NCI-H2029 (cell line): ENCODE measurements at places on chromosomes 6 and 20.

DNA sequence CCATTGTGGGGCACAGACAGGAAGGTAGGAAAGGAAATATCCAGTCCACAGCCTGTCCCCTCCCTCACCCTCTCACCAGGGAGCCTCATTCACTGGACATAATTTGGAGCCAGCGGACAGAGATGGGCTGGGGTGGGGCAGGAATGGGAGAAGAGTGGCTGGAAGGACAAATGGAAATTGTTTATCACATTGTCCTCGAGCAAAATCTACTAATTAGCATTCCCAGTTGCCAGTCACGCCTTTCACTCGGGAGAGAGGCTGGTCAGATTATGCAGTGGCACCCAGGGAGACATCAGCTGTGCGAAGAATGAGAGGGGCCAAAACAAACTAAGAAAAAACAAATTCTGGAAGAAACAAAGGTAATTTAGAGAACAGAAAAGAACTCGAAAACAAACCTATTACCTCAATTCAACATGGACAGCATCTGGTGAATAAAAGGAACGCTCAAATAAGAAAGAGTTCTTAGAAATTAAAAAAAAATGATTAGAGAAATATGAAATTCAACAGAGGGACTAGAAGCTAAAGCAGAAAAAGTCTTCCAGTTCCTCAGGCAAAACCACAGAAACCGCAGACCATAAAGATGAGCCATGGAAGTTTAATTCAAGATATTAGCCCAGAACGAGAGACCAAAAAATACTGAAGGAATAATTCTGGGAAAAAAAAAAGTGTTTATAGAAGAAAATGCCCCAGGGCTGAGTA, 108.5 kb upstream of the RALGAPA2 start:
- no peak for DNase-seq

DNA sequence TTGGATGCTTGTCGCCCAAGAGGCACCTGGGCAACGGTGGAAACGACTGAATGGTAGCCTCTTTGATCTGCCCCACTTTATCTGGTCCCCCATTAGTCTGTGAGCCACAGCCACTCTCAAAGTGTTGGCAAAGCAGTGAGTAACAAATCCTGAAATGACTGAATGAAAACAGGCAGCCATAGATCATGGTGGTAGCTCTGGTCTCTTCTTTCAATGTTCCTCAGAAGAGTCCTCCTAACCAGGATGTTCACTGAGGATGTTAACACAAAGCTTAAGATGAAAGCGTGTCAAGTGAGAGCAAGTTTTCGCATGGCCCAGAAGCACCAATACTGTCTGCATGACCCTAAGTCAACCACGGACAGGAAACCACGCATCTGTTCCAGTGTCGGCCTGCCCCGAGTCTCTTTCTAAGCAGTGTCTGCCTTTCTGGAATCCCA, 107.3 kb downstream of the IRF4 start:
- DNase-seq = no peak

DNA sequence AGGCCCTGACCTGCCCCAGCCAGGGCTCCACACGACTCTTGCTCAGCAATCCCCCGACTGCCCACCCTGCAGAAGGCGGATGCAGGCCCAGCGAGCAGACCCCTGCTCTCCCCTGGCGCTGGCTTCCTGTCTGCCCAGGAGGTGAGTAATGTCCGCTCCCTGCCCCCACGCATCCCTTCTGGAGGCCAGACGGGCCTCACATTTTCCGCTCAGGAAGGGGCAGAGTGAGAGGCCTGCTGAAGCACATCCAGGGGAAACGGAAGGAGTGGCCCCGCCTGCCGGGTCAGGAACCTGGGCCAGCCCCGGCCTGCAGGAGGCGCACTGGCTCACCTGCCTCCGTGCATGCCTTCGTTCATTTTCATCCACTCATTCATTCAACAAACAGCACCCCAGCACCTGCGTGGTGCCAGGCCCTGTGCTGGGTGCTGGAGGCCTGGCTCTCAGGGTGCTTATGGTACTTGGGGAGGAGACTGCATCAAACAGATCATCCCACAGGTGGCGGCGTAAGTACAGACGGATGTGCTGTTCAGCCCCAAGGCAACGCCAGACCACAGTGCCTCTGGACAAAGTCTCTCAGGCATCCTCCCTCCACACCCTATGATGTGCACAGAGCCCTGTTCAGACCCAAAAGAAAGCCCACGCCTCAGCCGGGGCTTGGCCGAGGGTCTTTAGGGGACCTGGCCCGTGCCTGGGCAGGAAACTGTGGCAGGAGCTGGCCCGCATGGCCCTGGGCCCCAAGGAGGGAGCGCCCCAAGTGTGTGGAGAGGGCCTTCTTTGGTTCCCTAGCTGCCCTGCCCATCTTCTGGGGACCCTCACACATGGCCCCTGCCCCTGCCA, 112.1 kb downstream of the ASXL1 start:
- no peak for DNase-seq

DNA sequence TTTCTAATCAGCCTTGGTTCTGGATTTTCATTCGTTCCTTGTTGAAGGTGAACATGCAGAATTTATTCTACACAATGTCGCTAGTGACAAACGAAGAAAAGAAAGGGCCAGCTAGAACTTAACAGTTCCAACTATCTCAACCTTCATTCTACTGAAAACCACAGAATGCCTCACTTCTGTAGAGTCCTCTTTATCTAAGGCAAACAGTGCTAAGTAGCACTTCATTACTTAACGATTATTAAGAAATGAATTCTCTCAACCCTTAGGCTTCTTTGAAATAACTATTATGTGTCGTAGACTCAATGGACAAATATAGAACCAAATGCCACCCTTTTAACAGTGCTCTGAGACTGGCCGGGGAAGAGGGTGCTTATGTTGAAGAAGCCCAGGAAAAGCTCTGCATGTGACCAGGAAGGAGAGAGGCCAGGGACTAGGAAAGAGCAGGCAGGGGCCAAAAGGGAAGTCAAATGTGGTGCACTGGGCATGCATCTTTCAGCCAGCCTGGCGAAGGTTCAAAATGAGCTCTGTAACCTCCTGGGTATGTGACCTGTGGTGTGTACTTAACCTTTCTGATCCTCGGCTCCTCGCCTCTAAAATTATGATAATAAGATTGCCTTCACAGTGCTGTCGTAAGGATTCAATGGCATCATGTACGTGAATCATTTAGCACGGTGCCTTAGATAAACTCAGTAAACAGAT, 55.4 kb upstream of the BMP2 start:
- DNase-seq = no peak

DNA sequence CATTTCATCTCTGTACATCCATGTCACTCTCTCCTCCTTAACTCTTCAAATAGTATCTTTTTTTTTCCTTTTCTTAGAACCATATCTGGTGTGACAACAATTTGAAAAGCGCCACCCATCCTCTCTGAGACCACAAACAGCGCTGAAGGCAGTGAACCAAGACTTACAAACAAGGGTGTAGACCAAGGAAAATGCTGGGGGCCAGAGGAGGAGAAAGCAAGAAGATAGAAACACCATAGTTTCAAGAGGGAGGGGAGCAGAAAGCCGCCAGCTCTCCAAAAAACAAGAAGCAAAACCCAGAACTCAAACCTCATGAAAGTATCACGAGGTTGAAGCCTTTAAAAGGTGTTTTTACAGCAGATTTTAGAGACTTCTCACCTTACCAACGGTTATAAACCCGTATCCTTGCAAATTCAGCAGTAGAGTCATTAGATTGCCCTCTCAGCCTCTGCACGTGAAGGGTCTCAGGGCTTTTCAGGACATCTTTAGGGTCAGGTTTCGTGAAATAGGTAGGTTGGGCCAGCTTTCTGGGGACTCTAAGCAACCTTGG, 13.3 kb upstream of the RIPOR2 start:
- DNase-seq = no peak

- no peak for DNase-seq
Observed at GRCh38 chr6:121112356-121112755, 221.9 kb downstream of the TBC1D32 start.

DNA sequence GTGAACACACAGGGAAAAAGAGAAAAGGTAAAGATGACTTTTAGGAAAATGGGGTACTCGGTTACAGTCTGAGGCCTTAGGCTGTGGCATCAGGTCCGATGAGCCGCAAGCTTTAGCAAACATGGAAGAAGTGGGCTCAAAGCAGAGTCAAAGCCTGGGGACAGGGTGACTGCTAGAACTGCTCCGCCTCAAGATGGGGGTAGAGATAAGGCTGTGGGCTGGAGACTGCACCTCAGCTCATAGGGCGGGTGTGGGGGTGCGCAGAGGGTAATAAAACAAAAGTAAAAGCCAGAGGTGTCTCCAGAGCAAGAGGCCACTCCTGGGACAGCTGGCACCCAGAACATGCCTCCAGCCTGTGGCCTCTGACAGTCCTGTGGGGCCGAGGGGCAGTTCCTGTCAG, 21.3 kb upstream of the SYNDIG1 start:
- DNase-seq = no peak

DNA sequence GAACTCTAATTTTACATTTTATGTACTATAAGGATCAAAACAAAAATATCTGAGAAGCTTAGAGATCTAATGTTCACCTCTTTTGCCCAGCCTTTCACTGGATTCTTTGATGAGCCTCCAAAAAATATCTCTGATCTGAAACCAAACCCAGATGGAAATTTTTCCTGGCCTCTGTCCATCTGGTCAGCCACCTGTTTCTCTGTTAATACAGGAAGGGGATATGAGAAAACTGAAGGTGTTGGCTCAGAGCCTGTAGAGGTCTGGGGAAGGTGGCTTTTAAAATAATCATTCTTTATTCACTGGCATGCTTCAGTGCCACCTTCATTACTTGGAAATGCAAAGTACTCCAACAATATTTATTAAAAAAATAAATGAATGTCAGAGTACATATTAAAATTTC, 8.5 kb upstream of the MCM3 start:
- peak; percentile 53 for DNase-seq

DNA sequence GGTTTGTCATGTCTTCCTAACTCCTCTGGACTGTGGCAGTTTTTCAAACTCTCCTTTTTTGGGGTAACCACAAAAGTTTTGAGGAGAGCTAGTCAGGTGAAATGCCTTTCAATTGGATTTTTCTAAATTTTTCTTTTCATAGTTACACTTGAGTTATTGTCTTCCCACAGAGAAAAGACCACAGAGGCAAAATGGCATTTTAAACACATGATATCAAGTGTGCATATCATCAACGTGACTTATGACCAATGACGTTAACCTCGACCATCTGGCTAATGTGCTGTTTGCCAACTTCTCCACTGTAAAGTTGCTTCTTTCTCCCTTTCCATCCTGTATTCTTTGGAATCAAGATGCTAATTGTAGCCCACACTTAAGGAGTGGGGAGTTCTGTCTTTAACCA, 41.3 kb upstream of the SNAP25 start:
- no peak for DNase-seq

DNA sequence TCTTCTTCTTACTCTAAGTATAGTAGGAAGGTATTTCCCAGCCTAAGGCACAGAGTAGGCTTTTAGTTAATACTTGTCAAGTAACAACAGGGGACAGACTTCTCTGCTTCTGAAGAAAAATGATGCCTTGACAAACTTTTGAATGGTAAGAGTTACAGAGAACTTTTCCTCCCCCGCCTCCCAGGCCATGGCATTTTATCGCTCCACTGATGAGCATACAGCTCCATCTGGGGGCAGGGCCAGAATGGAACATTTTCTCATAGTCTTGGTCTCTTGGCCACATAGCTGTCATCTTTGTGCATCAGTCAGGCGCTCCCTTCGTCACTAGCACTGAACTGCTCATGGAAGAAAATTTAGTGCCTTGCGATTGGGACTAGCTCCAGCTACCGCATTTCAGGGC, 1066.8 kb upstream of the CITED2 start:
- no peak for DNase-seq

GRCh38 chr6:79230149-79230548, 4.3 kb downstream of the HMGN3 start:
- DNase-seq = no peak

DNA sequence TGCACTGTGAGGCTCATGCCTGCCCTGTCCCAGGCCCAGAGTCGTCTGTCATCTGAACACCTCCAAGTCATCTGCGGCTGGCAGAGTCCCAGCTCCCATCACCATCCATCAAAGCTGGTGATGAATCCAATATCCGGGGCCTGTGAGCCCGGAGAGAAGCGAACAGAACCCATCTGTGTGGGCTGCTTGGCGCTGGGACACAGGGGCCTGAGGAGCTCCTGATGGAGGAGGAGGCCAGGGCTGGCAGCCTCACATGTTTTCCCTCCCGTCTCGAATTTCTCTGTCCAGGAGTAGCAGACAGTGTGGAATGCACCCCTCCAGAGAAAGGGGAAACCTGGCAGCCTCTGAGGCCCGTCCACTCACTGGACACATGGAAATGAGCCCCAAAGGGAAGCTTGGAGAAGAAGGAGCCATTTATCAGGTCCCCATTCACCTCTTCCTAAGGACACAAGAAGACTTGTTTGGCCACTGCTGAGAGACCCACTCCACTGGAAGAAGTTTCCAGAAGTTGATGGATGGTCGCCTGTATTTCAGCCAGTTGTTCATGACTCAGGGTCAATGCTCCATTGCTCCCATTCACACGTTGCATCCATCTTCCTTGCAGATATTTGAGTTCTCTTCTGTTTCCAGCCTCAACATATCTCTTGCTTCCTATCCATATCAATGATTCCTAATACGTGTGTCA, 307.5 kb upstream of the SULF2 start:
- DNase-seq = no peak

- DNase-seq = no peak
Observed at GRCh38 chr20:49562311-49563014, 5.5 kb downstream of the PTGIS start.

DNA sequence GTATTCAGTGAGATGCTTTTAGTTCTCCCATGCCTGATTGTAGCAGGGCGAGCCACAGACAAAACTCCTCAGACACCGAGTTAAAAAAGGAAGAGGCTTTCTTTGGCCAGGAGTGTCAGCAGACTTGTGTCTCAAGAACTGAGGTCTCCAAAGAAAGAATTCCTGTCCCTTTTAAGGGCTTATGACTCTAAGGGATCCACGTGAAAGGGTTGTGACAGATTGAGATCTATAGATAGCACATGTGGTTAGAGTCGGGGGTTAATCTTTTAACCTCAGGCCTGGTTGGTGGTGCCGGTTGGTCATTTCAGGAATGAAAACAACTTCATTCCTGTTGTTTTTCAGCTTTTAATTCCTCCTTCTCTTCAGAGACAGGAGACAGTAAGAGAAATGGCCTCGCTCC, 168.8 kb upstream of the GRIK2 start:
- no peak for DNase-seq

- no peak for DNase-seq
Observed at GRCh38 chr6:8269872-8270454, 165.4 kb downstream of the SLC35B3 start.

- no peak for DNase-seq
Observed at GRCh38 chr20:7672571-7672970, 267.7 kb downstream of the HAO1 start.

- no peak for DNase-seq
Observed at GRCh38 chr20:50187403-50188051, 3.1 kb upstream of the CEBPB start.

DNA sequence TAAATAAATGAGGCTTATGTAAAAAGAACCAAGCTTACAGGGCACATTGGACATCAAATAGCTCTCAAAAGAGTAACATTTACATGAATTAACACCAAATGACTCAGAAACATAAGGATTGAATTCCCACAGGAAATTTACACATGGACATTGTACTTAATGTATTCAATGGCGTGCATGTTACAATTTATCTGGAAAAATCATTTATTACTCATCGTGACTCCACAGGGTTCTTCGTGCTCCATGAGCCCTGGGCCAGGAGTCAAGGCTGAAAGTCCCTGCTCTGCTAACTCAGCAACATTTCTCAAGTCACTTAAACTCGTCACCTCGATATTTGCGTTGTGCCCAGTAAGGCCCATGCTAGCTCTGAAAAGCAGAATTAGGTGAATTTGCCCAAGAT, 158.5 kb downstream of the PHACTR1 start:
- no peak for DNase-seq

- DNase-seq = no peak
Observed at GRCh38 chr6:63804381-63804956, 168.9 kb downstream of the PHF3 start.
